ENCODE measurements at places on chromosomes 2 and 18.

- no peak for DNase-seq
Measured at GRCh38 chr2:234676109-234676782, 179.4 kb upstream of the ARL4C start.

DNA sequence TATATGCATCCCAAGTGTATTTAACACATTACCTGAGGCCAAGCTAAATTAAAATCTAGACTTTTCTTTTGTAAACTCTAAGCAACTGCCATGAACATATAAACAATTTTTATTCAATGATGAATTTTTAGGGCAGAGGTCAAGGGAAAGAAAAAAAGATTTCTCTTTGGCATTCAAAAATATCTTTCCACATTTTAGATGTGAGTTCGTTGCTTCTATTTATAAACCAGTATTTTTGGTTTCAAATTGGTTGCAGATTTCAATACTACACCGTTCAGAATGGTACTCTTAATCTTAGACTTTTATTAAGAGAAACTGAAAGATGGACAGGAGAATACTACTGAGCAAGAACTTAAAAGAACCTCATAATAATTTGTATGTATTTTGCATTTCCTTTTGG, 293.6 kb upstream of the CCDC68 start:
- DNase-seq: no peak

- DNase-seq: no peak
Measured at GRCh38 chr2:111936881-111937280, 38.5 kb downstream of the MERTK start.

DNA sequence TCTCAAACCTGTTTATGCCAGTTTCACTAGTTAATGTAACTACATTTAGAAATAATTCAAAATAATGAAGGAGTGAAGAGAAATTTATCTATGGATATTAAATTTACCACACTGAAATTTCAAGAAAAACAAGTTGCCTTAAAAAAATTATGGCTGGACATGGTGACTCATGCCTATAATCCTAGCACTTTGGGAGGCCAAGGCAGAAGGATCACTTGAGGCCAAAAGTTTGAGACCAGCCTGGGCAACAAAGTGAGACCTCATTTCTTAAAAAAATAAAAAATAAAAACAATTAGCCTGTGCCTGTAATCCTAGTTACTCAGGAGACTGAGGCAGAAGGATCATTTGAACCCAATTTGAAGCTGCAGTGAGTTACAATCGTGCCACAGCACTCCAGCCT, 29.9 kb downstream of the HDLBP start:
- DNase-seq: no peak

- no peak for DNase-seq
Measured at GRCh38 chr2:187424146-187424545, 23.9 kb downstream of the CALCRL start.

- DNase-seq: no peak
Measured at GRCh38 chr2:200199005-200199404, 107.5 kb upstream of the SPATS2L start.

GRCh38 chr18:55374741-55375140, 213.3 kb downstream of the TCF4 start:
- DNase-seq: no peak

DNA sequence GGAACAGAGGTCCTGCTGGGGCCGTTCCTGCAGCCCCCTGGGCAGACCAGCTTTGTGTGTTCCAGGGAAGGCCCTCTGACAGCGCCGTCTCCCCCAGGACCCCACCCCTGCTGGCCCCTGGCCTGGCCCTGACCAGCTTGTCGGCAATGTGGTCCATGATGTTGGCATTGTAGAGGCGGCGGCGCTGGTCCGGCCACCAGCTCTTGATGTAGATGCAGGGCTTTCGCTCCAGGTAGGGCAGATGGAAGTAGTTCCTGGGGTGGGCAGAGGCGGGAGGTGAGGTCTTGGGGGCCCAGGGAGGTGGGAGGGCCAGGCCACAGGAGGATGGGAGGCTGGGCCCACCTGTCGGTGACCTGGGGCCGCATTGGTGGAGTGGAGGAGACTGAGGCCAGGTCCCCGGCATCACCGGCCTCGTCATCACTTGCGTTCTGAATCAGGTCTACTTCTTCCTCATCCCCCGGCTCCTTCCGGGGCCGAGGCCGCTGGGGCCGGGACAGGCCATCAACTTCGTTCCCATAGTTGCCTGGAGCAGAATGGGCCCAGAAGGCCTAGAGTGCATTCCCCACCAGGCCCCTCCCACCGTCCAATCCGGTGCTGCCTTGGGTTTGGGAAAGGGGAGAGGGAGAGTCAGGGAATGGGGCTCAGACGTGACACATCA, 1.3 kb upstream of the OTOF start:
- no peak for DNase-seq

GRCh38 chr2:70448041-70448440, 105.6 kb downstream of the TGFA start:
- no peak for DNase-seq

GRCh38 chr2:182228073-182228473, 198.8 kb downstream of the PDE1A start:
- DNase-seq: no peak

DNA sequence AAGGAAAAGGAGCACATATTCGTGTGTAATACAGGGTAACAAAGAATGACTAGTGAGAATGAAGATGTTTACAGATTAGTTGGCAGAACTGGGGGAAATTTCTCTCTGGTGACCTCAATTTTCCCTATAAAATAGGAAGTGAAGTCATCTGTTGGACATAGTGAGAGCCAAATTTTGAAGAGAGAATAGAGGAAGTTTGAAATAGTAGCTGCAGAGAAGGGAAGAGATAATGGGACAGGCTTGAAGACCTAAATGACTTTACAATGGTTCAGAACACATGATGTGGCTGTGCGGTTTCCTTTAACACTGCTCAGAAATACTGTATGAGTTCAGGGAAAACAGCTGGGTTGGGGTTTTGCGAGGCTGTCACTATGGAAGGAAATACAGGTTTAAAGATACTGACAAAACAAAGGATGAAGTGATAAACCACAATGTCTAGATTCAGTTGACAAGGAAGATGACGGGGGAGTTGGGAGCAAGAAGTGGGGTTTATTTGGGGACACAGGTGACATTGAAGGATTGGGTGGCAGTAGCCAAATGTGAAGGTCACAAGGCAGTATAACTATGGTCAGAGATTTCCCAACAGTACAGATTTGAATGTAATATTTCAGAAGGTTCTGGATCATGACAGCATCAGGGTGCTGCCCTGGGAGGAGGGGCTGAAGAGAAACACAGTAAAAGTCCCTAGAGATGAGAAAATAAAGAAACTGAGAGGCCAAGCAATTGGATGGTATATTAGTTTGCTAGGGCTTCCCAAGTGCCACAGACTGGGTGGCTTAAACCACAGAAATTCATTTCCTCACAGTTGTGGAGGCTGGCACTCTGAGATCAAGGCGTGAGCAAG, 82.6 kb upstream of the TANK start:
- peak; percentile 76 for DNase-seq

DNA sequence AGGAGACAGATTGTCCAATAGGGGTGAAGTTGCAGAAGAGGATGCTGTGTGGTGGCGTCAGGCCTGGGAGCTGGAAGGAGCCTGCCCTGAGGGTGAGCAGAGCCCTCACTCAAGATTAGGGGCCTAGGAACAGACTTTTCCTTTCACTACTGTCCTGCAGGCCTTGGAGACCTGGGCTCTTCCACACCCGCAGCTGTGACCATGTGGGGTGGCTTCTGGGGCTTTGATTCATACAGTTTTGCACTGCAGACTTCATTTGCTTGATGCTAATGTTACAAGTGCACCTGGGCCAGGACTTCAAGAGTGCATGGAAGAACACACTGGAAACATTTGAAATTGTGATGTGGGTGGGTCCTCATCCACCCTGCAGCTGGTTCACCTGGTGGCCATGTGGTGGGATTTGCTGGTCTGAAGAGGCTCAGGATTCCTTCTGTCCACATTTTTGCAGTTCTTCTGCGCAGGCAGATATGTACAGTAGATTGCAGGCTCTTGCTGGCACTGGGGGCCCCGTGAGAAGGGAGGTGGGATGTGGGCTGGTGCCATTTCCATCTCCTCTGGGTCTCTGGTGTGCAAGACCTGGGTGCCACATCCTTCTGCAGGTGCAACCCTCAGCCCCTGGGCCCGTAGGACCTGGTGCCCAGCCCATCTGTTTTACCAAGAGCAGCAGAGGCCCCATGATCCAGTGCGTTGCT, 9.9 kb downstream of the GLI2 start:
- DNase-seq: peak; percentile 10

DNA sequence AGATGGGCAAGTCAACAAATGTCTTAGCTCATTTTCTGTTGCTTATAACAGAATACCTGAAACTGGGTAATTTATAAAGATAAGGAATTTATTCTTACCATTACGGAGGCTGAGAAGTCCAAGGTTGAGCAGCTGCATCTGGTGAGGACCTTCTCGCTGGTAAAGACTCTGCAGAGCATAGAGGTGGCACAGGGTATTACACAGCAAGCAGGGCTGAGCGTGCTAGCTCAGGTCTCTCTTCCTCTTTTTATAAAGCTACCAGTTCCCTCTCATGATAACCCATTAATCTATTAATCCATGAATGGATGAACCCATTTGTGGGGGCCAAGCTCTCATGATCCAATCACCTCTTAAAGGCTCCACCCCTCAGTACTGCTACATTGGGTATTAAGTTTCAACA, 109.1 kb downstream of the CDK15 start:
- no peak for DNase-seq

GRCh38 chr18:8139891-8140406, 469.3 kb upstream of the RAB12 start:
- no peak for DNase-seq

GRCh38 chr18:28108814-28109213, 68.1 kb downstream of the CDH2 start:
- DNase-seq: no peak

DNA sequence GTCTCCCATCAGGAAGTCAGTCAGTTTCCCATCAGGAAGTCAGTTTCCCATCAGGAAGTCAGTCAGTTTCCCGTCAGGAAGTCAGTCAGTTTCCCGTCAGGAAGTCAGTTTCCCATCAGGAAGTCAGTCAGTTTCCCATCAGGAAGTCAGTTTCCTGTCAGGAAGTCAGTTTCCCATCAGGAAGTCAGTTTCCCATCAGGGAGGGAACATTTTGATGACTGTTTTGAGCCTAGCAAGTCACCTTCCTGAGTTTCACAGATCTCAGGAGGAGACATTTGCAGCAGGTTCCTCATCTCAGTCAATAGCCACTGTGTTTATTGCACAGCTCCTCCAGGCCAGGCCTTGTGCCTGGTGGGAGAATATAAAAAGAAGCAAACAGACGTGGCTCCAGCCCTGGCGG, 31.9 kb downstream of the DIPK1C start:
- DNase-seq: no peak

DNA sequence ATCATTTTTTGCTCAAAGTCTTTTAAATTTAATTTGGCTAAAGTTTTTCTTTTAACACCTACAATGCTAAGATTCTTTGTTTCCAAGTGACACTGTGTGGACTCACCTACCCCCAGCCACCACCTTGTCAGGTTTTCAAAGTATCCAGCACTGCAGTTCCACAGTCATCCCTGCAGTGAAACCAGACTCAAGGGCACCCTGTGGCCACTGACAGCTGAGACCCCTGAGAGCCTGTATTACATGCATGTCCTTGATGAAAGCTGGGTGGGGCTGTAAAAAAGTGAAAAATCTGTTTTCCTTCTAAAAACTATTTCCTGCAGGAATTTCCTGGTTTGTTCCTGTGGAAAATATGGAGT, 19.9 kb downstream of the TPRKB start:
- DNase-seq: no peak

- no peak for DNase-seq
Measured at GRCh38 chr2:120539937-120540718, 194.2 kb downstream of the INHBB start.

GRCh38 chr2:222794585-222795449, 66.0 kb upstream of the ACSL3 start:
- DNase-seq: no peak
